ENCODE measurements at places on chromosomes 1 and 21.

- no peak for DNase-seq
Observed at GRCh38 chr21:31553926-31554325, 105.6 kb upstream of the SOD1 start.

GRCh38 chr1:236207121-236207520 is 64.8 kb downstream of the GPR137B start:
- no peak for DNase-seq

GRCh38 chr1:85278853-85279314 is 2.5 kb upstream of the BCL10 start:
- no peak for DNase-seq

DNA sequence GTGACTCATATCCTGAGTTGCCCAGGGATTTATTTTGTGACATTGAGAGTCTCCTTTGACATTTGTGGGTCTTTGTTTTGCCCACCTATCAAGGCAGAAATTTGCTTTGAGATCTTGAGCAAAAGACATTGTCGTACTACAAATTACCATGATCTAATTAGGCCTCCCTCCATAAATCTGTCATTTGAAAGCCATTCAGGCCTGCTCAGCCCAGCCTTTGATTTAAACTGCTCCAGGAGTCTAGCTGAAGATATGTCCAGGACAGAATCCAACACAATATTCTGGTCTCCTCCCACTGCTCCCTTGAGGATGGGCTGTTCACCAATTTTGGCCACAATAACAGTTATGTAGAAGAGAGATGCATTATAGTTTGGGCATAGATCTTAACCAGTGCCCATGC is 86.7 kb downstream of the PROX1 start:
- no peak for DNase-seq

GRCh38 chr1:26027716-26028489 is 6.3 kb downstream of the EXTL1 start:
- DNase-seq, result no peak

DNA sequence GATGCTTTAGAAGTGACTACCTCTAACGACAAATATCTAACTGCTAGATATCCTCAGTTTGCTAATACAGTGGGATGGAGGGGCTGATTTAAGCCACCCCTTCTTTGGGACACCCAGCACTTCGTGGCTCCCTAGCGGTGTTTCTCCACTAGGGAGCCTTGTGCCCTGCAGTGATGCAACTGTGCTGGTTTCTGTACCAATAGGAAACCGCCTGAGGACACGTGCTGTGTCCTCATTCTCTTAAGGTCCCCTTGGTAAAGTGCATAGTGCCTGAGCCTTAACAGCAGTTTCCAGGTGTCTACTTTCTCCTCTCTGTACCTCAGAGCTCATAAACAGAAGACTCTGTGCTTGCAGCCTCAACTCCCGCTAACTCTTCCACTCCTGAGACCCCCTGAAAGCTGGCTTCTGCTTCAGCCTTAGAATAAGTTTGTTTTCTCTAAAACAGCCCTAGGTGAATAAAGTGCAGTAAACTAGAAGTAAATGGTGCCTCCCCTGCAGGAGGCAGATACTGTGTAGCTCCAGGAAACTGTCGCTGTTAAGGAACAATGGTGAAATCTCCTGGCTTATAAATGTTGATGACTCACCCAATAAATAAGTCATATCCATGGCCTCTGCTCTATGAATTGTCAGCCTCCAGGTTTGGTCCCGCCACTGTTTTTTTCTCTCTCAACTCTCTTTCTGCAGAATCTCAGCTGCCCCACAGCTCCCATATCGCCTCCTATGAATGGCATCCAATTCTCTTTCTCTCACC is 130.4 kb downstream of the AK5 start:
- DNase-seq, result no peak

- DNase-seq, result no peak
Observed at GRCh38 chr1:45216200-45216541, 9.8 kb upstream of the ZSWIM5 start.

GRCh38 chr1:218492874-218493273 is 147.7 kb downstream of the TGFB2 start:
- no peak for DNase-seq

DNA sequence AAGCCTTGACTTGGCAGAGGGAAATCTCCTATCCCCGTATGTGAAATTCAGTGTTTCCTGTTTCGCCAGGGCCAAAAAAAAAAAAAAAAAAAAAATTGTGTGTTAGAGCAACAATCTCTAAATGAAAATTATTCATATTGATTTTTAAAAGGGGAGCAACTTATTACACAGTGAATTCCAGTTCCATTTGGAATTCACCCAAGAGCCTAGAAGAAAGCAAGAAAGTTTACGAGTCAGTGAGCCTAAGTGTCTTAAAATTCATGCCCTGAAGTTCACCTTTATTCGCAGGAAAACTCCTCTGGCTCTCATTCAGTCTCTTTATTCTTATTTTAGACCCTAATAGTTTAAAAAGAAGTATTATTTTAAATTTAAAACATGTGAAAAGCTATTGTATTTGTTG is 42.1 kb upstream of the HUNK start:
- DNase-seq, result no peak

Measured in H9 (cell line).